Stimulated activated CD8-positive, alpha-beta memory T cell treated with anti-CD3 and anti-CD28 coated beads, Interleukin-4, amount 100 ng/mL, for 1 hour (primary cell): ENCODE measurements at places on chromosomes 5 and 9.

DNA sequence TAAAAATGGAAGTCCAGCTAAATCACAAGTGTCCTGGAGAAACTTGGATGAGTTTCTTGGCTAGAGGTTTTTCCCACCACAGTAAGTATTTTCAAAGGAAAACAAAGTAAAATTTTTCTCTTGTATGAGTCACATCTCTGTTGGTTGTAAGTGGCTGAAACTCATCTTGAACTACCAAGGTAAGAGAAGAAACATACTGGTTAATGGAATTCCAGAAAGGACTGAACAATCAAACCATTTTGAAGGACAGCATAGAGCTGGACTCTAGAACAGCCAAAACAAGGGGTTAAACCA is 102.8 kb upstream of the CDKN2B start:
- no peak for DNase-seq

- no peak for DNase-seq
Observed at GRCh38 chr5:107766439-107766838, 95.7 kb upstream of the EFNA5 start.

DNA sequence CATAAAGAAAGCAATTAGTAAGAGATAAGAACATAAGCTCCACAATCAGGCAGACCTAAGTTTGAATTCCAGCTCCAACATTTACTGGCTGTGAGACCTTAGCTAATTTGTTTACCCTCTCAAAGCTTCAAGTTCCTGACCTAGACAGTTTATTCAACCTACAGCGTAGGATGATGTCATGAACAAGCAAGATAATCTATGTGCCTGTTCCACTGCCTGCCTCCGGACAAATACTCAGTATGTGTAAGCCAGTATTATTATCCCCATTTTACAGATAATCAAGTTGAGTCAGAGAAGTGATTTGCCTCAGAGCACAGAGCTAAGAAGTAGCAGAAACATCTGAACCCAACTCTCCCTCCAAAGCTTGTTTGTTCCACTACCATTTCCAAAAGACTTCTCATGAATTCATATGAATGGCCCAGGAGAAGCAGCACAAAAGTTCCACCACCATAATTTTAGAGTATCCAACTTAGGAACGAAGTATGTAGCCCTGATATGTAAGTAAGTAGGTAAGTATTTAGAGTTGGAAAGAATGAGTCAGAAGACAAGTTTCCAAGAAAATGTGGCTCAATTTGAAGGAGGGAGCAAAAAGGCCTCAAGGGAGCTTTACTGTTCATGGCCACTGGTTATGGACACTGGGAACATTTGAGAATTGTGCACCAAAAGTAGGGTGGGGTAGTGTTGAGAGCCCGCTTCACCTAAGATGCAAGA is 398.2 kb downstream of the NFIB start:
- DNase-seq, result no peak

DNA sequence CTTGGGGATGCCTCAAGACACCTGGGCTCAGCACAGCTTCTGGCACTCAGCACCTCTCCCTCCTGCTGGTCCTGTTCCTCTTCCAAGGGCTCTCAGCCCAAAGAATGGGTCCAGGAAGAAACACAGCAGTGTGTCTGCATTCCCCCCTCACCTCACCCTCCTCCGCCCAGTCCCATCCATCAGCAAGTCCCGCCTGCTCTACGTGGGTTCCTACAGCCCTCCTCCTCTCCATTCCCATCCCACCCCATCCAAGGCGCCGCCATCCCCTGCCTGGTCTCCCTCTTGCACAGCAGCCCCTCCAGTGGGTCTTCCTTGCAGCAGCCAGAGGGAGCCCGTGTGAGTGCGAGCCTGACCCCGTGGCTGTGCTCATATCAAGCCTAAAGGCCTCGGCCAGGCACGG is 52.3 kb upstream of the RPL26L1 start:
- no peak for DNase-seq

DNA sequence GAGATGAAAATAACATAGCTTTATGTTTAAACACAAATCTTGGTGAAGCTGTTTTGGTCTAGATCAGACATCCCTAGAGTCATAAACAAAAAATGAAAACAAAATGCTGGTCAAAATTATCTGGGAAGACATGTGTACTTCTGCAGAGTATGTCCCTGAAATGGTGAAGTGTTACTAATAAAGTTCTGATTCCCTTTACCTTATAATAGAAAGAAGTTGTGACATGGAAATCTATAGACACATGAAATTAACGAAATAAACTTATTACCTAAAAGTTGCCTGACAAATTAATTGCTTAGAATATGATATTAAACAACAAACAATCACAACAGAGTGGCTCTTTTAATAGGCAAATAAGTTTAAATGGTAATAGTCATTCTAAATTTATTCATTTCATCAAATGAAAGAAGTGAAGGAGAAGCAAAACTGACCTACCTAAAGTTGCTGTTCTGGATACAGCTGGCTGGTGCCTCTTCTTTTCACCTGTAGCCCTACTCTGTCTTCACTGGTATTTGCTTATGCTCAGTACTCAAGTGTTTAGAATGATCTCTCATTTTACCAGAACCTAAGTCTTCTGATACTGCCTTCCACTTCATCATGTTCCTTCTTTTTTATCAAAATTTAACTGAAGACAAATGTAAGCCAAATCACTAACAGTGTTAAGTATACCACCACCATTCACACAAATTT is 38.8 kb downstream of the FNIP1 start:
- no peak for DNase-seq

DNA sequence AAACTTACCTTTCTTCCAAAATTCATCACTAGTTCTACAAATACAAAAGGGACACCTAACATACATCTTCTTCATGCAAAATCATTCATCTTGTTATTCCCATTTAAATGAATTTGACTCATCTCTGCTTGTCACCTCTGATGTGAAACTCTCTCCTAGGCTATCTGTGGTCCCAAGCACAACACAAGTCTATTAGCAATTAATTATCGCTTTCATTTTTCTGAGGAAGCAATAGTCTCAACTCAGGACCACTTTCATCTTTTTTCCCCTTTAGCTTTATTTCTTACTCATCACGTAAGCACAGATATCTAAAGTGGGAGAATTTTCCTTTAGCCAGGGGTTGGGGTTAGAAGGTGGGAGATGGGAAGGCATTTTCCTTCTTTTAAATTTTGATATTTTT is 131.9 kb downstream of the ST8SIA4 start:
- no peak for DNase-seq

DNA sequence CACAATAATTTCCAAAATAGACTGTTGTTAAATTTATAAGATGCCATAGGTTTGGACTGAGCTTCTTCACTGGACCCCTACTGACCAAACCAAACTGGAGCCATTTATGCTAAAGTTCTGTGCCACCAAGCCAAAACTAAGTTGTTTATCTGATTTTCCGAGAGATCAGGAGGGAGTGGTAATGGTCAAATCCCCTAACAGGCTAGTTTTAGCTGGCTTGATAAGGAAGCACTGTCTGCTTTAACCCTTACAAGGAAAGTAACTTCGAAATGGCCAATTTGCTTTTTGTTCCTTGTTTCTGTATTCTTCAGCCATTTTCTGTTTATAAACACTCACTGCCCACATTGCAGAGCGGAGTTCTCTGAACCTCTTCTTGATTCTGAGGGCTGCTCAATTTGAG is 246.8 kb upstream of the TUT7 start:
- no peak for DNase-seq

GRCh38 chr5:168978015-168978414 is 322.9 kb downstream of the SLIT3 start:
- no peak for DNase-seq
